ENCODE measurements at places on chromosomes 4 and X.
A peak's percentile ranks its signal among the peaks of the same experiment; 100 is the strongest.

DNA sequence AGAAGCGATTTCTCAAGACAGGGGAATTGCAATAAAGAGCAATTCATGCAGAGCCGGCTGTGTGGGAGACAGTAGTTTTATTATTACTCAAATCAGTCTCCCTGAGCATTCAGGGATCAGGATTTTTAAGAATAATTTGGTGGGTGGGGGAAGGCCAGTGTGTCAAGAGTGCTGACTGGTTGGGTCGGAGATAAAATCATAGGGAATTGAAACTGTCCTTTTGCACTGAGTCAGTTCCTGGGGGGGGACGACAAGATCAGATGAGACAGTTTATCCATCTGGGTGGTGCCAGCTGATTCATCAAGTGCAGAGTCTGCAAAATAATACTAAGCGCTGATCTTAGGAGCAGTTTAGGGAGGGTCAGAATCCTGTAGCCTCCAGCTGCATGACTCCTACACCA, 502.4 kb downstream of the NLGN4X start:
- no peak for DNase-seq

GRCh38 chr4:106258145-106259045, 57.6 kb downstream of the TBCK start:
- peak; percentile 12 for DNase-seq

GRCh38 chrX:28586286-28586685, 960 bp upstream of the IL1RAPL1 start:
- DNase-seq, result peak; percentile 25

DNA sequence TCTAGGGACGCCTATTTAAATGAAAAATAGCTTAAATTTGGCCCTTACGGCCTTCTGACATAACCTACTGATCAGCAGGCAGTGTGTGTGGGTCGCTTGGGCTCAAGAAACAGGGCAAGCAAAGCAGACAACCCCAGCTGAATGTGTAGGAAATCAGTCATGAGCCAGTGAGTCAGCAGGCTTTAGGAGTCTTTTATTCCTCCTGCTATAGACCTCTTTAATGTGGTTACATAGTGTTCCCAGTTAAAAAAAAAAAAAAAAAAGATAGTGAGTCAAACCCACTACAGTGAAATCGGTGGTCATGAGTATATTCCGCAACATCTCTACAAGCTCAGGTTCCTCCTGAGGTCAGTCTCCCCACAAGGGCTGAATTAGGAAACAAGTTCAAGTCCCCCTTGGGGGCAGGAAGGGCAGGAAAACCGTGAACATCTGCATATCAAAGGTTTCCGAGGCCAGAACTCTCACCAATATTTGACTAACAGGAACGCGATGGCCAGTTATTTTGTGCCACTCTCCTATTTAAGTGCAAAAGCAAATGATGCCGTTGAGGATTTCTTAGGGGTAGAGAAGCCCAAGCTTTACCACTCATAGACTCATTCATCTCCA, 32.7 kb downstream of the ACSL1 start:
- peak; percentile 91 for DNase-seq

DNA sequence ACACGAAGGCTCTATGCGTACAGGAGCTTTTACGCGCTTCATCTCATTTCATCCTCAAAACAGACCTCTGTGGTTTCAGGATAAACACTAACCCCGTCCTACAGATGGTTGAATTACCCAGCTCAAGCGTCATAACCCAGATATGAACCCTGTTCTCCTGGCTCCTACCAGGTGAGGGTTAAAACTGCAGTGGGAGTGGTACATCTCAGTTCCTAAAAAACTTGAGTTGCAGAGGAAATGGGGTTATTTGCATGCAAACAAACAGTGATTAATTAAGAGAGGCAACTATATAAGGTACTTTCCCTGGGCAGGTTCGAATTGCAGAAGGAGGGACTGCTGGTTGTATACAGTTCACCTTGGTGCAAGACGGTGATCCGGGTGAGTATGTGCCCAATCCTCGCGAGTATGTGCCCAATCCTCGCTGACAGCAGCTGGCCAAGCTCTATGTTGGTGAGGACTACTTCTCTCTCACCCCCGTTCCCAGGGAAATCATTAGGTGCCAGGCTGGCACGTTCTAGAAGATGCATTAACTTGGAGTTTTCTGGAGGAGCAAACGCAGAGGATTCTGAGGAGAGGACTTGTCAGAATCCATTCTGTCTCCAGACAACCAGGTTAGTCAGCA, 72.6 kb downstream of the FHDC1 start:
- no peak for DNase-seq

DNA sequence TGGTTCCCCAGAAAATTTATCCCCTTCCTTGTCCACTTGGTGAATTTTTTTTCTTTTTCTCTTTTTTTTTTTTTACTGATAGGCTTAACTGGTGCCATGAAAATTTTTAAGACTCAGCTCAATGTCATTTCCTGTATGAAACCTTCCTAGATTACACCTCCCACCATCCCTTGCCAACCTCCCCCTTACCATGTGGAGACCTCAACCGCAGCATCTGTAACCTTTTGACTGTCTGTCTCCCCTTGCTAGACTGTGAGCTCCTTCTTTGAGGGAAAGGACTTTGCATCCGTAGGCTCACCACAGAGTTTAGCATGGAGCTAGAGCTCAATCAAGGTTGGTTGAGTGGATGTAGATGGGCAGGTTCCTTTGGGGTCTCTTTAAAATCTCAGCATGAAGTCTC, 5.2 kb upstream of the PGRMC1 start:
- DNase-seq, result no peak

DNA sequence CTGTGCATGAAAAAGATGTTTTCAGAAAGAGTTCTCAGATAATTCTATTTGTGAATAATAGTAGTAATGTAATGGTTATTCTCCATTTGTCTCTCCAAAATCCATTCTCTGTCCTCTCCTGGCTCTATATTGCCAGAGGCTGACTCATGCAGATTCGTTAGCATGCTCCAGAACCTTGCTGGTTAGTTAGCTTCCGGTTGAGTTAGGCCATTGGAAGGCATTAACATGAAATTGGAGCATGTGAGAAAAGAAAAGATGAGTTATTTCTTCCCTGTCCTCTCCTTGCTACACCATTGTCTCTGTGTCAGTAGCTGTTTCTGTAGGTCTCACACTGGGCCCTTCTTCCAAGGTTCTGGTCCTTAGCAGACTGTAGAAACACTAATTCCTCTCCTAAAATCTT, 23.5 kb upstream of the PRDM8 start:
- peak; percentile 76 for DNase-seq

DNA sequence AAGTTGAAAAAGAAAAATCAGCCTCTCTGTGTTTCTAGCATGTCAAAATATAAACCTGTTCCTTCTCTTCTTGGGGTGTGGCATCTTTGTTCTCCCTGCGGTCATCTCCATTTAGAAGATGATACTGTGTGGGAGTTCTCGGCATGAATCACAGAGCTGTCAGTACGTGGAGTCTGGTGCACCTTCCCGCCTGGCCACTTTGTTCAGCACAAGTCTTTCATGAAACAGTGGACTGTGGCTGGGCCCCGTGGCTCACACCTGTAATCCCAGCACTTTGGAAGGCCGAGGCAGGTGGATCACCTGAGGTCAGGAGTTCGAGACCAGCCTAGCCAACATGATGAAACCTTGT, 166.5 kb downstream of the MAML3 start:
- DNase-seq, result no peak

GRCh38 chr4:148980782-148981480, 538.7 kb upstream of the NR3C2 start:
- no peak for DNase-seq

- no peak for DNase-seq
Measured at GRCh38 chr4:26860922-26861433, 337 bp downstream of the STIM2 start.

DNA sequence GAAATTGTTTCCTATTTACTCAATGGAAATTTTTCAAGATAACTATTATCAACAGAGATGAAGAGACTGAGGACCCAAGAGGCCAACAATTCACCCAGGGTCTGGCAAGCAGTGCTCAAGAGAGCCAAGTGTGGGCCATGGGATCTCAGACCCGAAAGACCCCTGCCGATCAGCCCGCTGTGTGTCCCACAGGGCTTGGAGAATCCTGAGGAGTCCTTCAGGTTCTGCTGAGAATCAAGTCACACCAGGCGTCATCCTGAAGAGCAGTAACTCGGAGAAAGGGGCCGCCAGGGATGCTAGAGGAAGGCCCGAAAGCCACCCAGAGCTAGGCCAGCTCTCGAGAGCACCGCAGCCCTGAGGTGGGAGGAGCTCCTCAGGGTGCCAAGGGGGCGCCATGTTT, 48.7 kb downstream of the FGFRL1 start:
- no peak for DNase-seq

GRCh38 chrX:2474280-2474962, 26.4 kb downstream of the DHRSX start:
- DNase-seq, result no peak

GRCh38 chr4:1866189-1866661, 5.0 kb upstream of the NSD2 start:
- DNase-seq, result no peak

- DNase-seq, result no peak
Measured at GRCh38 chr4:854356-854755, 28.4 kb upstream of the CPLX1 start.

DNA sequence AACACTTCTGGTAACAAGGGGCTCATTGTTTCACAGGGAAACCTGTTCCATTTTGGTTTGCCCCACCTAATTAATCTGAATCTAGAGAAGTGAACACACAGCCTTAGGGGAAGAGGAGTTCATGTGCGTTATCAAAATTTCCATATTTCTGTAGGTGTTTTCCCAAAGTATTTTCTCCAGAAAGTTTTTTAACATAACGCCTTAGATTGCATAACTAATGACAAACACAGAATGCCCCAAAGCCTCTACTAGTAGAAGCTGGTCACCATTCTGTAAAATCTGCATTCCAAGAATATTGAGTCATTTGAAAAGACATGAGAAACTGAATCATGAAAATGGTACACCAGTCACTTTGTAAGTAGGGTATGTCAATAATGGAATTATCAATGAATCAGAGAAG, 41.1 kb downstream of the IL13RA2 start:
- peak; percentile 19 for DNase-seq

DNA sequence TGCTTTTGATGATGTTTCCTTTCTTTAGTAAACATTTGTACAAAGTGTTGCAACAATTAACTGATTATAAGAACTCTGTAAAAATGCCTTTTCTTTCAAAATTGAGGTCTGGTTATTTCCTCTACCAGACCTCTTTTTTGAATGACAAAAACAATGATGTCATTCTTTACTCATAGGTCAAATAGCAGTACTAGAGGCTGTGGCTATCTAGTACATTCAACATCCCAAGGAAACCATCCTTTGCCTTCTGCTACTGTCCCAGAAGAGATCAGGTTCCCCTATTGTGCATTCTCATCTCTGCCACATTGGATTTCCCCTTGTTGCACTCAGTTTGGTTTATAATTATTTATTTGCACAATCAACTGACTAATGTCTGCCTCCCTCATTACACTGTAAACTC, 19.1 kb upstream of the MAD2L1 start:
- DNase-seq, result no peak

DNA sequence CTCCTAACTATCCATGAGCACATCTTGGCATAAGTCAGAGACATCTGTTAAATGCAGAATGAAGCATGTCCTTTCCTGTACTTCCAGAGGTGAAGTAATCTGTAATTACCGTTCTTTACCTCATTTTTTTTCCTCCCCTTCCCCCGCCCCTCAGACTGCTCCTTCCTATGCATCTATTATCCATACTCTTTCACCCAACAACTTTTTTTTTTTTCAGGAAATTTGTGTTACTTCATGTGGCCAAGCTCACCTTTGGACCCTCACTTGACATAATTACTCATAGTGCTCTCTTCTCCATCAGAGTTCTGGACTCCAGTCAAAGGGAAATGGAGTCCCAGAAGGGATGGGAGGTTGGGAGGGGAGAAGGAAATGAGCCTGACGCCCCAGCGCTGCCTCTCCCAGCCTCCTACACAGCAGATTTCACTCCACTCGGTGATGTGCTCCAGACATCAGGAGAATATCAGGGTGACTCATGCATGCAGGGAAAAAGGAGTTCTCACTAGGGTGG, 568.8 kb downstream of the STIM2 start:
- DNase-seq, result peak; percentile 26

GRCh38 chrX:19678941-19679340, 163.6 kb upstream of the MAP3K15 start:
- no peak for DNase-seq

GRCh38 chr4:85725721-85726170, 250.8 kb downstream of the ARHGAP24 start:
- DNase-seq, result peak; percentile 44

DNA sequence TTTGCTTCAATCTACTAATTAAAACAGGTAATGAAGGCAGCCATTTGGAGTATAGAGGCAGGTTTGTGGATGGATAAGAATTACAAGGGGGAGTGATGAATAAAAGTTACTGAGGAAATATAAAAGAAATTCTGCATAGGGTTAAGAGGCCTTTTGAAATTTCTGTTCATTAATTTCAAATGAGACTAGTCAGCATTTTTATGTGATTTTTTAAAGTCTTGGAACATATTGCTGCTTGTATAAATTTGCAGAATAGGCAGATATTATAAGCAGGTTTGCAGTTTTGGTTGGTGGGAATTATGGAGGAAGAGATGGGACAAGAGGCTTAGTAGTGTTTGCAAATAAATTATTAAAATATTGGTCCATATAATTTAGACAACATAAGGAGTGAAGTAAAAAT, 750.4 kb upstream of the AGA start:
- DNase-seq, result no peak

- DNase-seq, result peak; percentile 58
Measured at GRCh38 chr4:53361451-53361850, 4.4 kb downstream of the SCFD2 start.

- DNase-seq, result no peak
Measured at GRCh38 chr4:147749811-147750321, 18.0 kb downstream of the ARHGAP10 start.

GRCh38 chr4:157271166-157271869, 50.8 kb downstream of the GRIA2 start:
- no peak for DNase-seq

GRCh38 chr4:62161446-62161845, 961.3 kb downstream of the ADGRL3 start:
- no peak for DNase-seq

DNA sequence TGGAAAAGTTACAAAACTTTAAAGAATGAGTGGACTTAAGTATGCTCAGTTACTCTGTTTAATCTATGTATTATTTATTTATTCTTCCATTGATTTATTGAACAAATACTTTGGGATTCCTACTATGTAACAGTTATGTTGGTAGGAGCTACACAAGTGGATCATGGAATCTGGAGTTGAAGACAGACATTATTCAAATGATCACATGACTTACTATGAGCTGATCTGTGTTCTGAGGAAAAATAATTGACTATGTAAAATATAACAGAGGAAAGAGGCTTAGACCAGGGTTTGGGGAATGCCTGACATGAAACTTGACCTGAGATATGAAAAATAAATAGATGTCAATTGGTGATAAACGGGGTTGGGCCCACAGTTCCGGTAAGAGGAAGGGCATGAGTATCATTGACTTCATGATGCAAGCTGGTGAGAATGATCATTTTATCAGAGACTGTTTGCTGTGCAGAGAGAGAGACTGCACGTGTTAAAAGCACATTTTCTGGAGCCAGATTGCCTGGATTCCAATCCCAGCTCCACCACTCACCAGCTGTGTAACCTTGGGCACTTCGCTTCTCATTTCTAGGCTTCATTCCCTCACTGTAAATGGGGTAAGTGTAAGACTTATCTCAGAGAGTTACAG, 179.0 kb downstream of the SPCS3 start:
- DNase-seq, result peak; percentile 63
